ENCODE measurements at places on chromosomes 4 and X. TPM values are rescaled to one million over a fixed set of nuclear protein-coding genes. Genes with fewer than 3 reads are reported as not detected.

DNA sequence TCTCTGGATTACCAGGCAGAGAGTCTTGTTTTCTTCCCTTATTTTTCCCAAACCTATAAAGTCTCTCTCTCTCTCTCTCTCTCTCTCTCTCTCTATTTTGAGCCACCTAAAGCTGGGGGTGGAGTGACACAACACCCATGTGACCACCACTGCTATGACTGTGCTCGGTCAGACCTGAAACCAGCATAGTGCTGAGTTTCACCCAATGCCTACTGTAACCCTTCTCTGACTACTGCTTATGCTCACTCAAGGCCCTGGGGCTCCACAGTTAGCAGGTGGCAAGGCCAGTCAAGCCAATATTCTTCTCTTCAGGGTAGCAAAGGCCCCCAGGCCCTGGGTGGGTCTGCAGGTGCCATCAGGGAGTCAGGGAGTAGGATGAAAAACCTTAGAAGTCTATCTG is 114.7 kb upstream of the ARMCX2 start:
- ATAC-seq, result no peak

DNA sequence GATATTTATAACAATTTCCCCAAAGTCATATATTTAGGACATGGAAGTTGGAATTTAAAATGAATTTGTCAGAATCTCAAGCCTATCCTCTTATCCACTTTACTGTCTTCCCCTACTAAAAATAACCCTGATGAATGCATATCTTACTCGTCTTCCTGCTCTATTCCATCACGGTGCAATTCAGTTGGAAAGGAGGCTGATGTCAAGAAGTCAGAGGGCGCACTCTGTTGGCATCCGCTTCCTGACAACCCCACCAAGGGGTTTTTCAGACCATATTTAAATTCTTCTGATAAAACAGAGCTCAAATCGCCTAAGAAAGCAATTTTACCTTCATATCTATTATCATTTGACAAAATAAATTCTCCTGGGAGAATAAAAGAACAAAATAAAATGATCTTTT is 233.5 kb downstream of the ARHGAP24 start:
- ATAC-seq, result no peak

Gene HSFX4
- total RNA-seq, result 0.42 TPM

GRCh38 chr4:86977621-86978184 is 42.9 kb downstream of the AFF1 start:
- no peak for ATAC-seq

DNA sequence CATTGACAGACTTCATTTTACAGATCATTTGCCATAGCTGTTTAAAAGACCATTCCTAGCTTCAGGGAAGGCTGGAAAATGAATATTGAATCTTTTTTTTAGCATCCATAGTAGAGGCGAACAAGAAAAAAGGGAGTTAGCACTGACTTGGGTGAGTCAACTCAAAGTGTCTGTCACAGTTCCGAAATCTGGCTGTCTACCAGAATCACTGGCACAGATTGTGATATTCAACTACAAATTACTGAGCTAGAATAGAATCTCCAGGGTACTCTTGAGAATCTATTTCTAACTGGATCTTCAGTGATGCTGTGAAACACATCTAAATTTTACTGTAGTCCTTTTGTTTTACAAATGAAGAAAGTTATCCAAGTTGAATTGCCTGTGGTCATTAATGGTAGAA is 31.5 kb downstream of the SEC24B start:
- ATAC-seq, result no peak

GRCh38 chr4:113071805-113072204 is 22.4 kb downstream of the ANK2 start:
- ATAC-seq, result no peak

GRCh38 chrX:13078739-13079444 is 34.5 kb upstream of the FAM9C start:
- ATAC-seq, result no peak

DNA sequence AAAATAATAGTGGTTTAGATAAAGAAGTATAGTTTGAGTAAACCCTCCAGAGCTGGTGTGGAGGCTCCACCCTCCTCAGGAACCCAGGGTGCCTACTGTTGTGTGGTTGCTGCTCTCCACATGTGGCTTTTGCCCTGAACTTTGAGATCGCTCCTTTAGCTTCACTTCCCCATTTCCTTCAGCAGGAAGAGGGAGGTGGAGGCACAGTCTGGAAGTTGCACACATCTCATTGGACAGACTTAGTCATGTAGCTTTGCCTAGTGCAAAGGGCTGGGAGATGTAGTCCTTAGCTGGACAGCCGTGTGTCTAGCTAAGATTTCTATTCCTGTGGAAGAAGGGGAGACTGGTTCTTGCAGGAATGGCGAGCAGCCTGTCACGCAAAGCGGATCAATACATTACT is 37.9 kb downstream of the RGS12 start:
- peak; percentile 73 for ATAC-seq
